ENCODE measurements at places on chromosomes 7 and 10. TPM values are rescaled to one million over a fixed set of nuclear protein-coding genes. Genes with fewer than 3 reads are reported as not detected.

GRCh38 chr10:108850138-108850854, 1073.0 kb downstream of the XPNPEP1 start:
- no peaks in the 10 kb centered on the region for H3K36me3 ChIP-seq
- no peaks in the 10 kb centered on the region for H3K4me1 ChIP-seq
- no peaks in the 10 kb centered on the region for H3K27me3 ChIP-seq
- no peak for DNase-seq

- DNase-seq = no peak
- H3K27me3 ChIP-seq = peaks cover 18% of the 10 kb centered on the region
- H3K4me1 ChIP-seq = no peaks in the 10 kb centered on the region
- H3K4me3 ChIP-seq = no peak overlapping the region
Observed at GRCh38 chr10:1216574-1217236, 160.5 kb downstream of the WDR37 start.

BHLHA15 gene
- total RNA-seq = not detected

GRCh38 chr7:92075455-92076158, 58.7 kb downstream of the CYP51A1 start:
- DNase-seq = no peak
- H3K4me1 ChIP-seq = no peaks in the 10 kb centered on the region
- H3K4me3 ChIP-seq = no peak overlapping the region
- H3K27me3 ChIP-seq = no peaks in the 10 kb centered on the region
- H3K36me3 ChIP-seq = peaks cover 35% of the 10 kb centered on the region
- no peak overlapping the region for H3K27ac ChIP-seq

FFAR4 gene
- total RNA-seq = not detected

BRAT1 gene
- 43.1 TPM for total RNA-seq

Measured in T-cell (primary cell).